ENCODE measurements at places on chromosomes 2 and 18.

DNA sequence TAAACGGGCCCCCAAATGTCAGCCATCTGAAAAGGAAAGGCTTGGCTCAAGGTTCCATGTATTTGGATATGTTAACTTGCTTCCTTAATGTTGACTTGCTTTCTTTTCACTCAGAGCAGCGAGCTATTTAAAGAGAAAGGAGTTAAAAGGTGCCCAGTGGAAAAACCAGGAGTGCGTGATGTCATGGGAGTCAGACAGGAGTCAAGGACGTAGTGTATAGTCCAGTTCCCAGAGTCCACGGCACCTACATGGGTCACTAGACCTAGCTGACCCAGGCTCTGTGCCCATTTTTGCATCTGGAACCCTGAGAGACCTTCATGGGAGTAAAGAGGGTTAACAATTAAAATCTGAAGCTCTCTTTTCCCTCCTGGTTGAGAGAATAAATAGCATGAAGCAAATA lies 19.8 kb downstream of the SLC3A1 start:
- no peak for DNase-seq
- no peak overlapping the region for H3K27ac ChIP-seq
- no peaks in the 10 kb centered on the region for H3K27me3 ChIP-seq
- H3K4me1 ChIP-seq = peaks cover 29% of the 10 kb centered on the region
- no peak overlapping the region for H3K4me3 ChIP-seq
- H3K36me3 ChIP-seq = no peaks in the 10 kb centered on the region

GRCh38 chr18:20971886-20972267 lies 139.7 kb downstream of the ROCK1 start:
- H3K4me1 ChIP-seq = no peaks in the 10 kb centered on the region
- H3K36me3 ChIP-seq = peaks cover 8% of the 10 kb centered on the region
- H3K27ac ChIP-seq = no peak overlapping the region
- H3K27me3 ChIP-seq = no peaks in the 10 kb centered on the region
- no peak for DNase-seq
- no peak overlapping the region for H3K4me3 ChIP-seq

DNA sequence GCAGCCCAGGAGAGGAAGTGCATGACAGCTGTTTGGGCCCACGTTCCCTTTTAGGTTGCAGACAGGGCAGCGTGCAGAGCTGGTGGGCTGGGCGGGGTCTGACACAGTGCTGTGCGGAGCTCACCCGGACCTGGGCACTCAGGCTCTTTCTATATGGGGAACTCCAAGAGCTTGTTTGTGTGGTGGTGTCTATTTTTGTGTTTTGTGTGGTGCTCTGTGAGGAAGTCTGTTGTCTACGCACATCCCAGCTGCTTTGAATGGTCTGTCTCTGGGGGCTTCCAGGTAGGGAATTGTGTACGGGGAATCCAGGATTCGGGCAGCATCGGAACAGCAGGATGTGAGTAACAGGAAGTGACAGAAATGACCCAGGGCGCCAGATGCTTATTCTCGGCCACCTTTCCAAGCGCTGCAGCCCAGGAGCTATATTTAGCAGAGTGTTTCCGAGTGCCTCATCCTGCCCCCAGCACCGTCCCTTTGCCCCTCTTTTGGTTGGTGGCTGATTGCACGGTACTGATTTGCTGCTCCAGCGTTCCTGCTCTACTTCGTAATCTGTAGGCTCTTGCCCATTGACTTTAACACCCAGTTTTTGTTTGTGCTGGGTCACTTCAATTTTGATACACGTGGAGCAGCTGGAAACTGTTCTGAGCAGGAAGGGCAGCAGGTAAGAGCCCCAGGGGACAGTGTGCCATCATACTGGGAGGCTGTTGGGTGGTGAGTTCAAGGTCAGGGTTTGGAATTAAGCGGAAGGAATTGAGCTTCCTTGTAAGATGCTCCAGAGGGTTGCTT lies 64.7 kb downstream of the DGKD start:
- H3K36me3 ChIP-seq = no peaks in the 10 kb centered on the region
- no peak overlapping the region for H3K4me3 ChIP-seq
- peak overlapping the region; percentile 69 for H3K27ac ChIP-seq
- H3K4me1 ChIP-seq = peaks cover 45% of the 10 kb centered on the region

GRCh38 chr2:38601463-38602135 lies 1.1 kb downstream of the HNRNPLL start:
- H3K4me3 ChIP-seq = peak overlapping the region; percentile 90
- no peak for DNase-seq
- H3K27ac ChIP-seq = peak overlapping the region; percentile 83

DNA sequence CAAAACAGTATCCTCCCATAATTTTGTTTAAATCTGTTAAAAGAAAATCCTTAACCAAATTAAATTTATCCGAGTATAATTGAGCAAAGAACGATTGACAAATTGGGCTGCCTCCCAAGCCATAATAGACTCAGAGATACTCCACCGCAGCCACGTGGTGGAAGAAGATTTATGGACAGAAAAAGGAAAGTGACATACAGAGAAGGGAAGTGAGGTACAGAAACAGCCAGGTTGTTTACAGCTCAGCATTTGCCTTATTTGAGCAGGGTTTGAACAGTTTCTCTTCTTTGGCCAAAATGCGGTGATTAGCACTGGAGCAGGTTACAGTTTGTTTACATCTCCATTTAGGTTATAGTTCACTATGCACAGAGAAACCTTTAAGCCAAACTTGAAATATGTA lies 60.8 kb downstream of the KYNU start:
- no peaks in the 10 kb centered on the region for H3K27me3 ChIP-seq
- H3K27ac ChIP-seq = no peak overlapping the region
- no peak for DNase-seq
- H3K36me3 ChIP-seq = no peaks in the 10 kb centered on the region
- H3K4me3 ChIP-seq = no peak overlapping the region
- peaks cover 9% of the 10 kb centered on the region for H3K4me1 ChIP-seq

DNA sequence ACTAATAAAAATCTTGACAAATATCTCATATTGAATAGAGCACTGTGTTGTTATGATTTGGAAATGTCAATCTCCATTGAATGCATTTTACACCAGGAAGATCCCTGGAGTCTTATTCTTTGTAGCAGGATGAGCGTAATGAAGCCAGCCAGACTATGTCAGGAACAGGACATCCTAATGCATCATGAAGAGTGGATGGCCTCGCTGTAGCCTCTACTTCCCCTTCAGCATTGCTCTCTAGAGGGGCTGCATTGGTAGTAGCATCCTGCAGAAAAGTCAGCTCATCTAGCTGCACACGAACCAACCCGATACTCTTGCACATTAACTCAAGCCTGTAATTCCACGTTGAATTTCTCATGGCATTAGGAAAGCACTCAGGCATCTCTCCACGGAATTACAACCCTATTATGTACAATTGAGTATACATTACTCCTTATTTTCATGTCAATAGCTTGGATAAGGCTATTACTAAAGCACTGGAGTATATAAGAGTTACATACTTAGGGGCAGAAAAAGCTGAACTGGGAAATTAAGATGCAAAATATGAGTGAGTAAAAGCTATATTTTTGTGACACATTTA lies 76.1 kb downstream of the CMPK2 start:
- no peaks in the 10 kb centered on the region for H3K4me1 ChIP-seq
- H3K27ac ChIP-seq = no peak overlapping the region
- DNase-seq = no peak
- peaks cover 31% of the 10 kb centered on the region for H3K27me3 ChIP-seq
- peaks cover 74% of the 10 kb centered on the region for H3K36me3 ChIP-seq
- no peak overlapping the region for H3K4me3 ChIP-seq

- no peaks in the 10 kb centered on the region for H3K27me3 ChIP-seq
- DNase-seq = no peak
- peaks cover 33% of the 10 kb centered on the region for H3K4me1 ChIP-seq
- no peak overlapping the region for H3K27ac ChIP-seq
These were observed 50.3 kb downstream of the CCBE1 start for GRCh38 chr18:59646963-59647307.

- no peaks in the 10 kb centered on the region for H3K4me1 ChIP-seq
- no peaks in the 10 kb centered on the region for H3K27me3 ChIP-seq
These were observed 17.7 kb downstream of the ROCK2 start for GRCh38 chr2:11326677-11327211.

DNA sequence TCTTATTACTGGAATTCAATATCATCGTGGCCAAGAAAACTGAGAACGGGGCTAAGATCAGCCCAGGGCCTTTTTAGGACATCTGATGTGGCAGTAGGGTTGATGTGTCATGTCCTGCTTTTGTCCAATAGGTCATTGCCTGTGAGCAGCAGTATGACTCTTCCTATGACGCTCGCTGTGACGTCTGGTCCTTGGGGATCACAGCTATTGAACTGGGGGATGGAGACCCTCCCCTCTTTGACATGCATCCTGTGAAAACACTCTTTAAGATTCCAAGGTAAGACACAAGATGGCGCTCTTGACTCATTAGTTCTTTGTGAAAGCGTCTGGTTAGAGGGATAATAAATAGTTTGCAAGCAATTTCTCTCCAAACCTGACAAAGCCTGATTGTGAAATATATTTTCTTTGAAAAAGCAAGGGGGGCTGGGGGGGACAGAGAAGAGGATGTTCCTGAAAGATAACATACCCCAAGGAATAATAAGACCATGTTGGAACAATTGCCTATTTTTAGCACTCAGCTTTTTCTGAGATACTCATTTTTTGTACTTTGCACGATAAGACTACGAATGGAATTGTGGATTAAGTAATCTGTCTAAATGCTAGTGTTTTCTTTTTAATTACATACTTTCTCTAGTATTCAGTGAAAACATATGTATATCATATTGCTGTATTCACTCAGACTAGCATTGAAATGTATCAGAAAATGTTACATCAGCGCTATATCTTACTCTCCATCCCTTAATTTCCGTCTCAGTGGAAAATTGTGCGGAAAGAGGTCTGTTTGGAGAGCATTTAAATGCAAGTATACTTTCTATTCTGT lies 58.1 kb downstream of the MYO3B start:
- no peaks in the 10 kb centered on the region for H3K36me3 ChIP-seq
- peaks cover 7% of the 10 kb centered on the region for H3K27me3 ChIP-seq
- no peak overlapping the region for H3K27ac ChIP-seq
- H3K4me1 ChIP-seq = peaks cover 27% of the 10 kb centered on the region
- peak; percentile 36 for DNase-seq
- H3K4me3 ChIP-seq = no peak overlapping the region

Data from WTC11 (cell line).